Activated naive CD8-positive, alpha-beta T cell treated with anti-CD3 and anti-CD28 coated beads for 36 hours (primary cell): ENCODE measurements at places on chromosomes 4 and X.

DNA sequence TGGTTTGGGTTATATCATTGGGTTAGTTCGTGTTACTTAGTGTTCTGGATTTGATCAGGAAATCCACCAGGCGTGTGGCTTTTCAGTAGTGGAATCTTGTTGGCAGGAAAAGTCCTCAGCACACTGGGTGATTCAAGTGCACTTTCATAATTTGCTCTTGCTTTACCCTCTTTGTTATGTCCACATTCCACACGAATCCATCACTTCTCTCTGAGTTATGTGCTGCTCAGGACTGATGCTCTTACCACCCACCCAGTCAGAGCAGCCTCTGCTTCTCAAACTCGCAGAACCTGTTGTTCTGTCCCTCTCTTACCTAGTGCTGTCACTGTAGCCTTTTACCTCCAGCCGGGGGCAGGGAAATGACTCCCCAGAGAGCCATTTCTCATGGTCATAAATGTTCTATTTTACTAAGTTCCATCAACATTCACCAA is 37.2 kb upstream of the SCRG1 start:
- DNase-seq = no peak

DNA sequence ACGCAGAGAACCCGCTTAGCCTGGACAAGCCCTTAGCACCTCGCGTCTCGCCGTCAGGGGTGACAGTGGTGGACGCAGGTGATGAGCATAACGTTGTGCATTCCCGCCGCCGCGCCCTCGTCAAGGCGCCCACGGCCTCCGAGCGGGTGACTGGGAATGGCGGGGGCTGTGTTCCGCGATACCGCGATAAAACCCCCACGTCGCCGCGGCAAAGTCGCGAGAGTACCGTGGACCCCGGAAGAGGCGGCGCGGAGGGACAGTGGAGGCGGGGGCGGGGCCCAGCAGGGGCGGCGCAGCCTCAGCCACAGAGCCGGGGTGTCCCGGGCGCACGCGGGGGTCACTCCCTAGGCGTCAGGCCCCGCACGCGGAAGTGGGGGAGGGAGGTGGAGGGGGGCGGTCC is 53.8 kb downstream of the ZFYVE28 start:
- DNase-seq = peak; percentile 78

GRCh38 chr4:160709026-160709425 is 1454.8 kb downstream of the FSTL5 start:
- no peak for DNase-seq

DNA sequence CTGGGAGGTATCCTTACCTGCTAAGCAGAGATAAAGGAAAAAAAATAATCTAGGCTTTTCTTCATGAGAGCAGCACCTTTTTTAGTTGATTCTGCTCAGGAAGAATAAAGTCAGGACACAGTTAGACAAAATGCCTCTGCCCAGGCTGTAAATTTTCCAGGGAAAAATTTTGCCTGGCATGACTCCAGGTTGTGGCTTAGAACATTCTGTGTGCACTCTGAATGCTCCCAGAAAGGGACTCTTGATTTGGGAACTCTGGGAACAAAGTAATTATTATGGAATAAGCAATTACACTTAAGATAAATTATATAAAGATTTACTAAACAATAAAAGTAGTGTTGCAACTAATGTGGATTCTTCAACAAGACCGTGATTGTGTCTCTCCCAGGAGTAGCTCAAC is 826.2 kb upstream of the TENM3 start:
- no peak for DNase-seq

- DNase-seq = no peak
These were observed 497.5 kb downstream of the INPP4B start for GRCh38 chr4:142348613-142349021.

DNA sequence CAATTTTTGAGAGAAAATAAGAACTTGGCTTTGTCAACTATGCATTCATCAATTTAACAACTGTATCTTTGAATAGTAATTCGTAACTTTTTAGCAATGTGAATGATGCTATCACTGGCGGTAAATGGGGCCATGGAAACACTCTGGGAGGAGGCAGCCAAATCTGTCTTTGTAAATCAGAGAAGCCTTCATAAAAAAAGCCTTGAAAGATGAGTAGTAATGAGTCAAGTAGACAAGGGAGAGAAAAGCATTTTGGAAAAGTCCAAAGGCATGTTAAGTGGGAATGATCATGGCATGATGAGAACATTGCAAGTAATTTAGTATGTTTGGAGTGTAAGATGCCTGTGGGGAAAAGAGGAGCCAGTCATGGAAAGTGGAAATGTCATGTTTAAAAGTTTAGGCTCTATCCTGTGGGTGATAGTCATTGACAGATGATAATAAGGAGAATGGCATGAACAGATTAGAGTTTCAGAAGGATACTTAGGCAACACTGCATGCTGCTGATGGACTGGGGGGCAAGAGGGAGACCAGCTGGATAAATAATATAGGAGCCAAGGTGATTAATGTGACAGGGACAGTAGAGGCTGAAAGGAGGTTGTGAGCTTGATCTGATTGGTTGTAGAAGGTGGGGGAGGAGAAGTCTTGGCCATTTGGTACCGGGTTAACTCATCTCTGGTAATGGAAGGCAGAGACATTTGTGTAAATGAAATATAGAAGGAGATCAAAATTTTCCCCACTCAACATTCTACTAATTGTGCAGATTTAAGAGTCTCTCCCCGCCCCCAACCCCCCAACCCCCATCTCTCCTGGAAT is 16.3 kb downstream of the SPRY1 start:
- no peak for DNase-seq
